ENCODE measurements at places on chromosomes 11 and 22. TPM values are rescaled to one million over a fixed set of nuclear protein-coding genes. Genes with fewer than 3 reads are reported as not detected.

The YAP1 gene
- not detected for total RNA-seq

The SCN4B gene
- not detected for total RNA-seq

The NEFH gene
- 0.09 TPM for total RNA-seq

The CHRM4 gene
- total RNA-seq: 2.2 TPM

The PTDSS2 gene
- total RNA-seq: 23.4 TPM

The MS4A6E gene
- not detected for total RNA-seq

GRCh38 chr11:123525097-123525496 lies 95.0 kb downstream of the GRAMD1B start:
- DNase-seq: no peak

GRCh38 chr11:34169686-34170085 lies 64.3 kb downstream of the NAT10 start:
- no peak for DNase-seq

- no peak for DNase-seq
Measured at GRCh38 chr11:133950874-133951326, 5.9 kb downstream of the IGSF9B start.

DNA sequence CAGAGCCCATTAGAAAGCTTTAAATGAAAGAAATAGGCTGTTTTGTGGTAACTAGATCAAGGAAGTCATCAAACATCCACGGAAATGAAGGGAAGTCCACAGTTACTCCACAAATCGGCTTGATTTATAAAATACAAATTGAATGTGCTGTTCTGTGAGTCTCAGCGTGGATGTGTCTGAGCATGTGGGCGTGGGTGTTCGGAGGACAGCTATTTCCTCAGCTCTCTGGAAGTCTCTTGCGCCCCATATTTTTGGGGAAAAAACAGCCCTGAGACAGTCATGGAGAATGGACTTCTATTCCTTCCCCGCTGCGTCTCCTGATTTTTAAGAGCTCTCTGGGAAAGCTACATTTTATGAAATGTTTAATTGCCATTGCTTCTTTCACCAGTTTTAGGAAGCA lies 144.4 kb downstream of the EFCAB6 start:
- no peak for DNase-seq

DNA sequence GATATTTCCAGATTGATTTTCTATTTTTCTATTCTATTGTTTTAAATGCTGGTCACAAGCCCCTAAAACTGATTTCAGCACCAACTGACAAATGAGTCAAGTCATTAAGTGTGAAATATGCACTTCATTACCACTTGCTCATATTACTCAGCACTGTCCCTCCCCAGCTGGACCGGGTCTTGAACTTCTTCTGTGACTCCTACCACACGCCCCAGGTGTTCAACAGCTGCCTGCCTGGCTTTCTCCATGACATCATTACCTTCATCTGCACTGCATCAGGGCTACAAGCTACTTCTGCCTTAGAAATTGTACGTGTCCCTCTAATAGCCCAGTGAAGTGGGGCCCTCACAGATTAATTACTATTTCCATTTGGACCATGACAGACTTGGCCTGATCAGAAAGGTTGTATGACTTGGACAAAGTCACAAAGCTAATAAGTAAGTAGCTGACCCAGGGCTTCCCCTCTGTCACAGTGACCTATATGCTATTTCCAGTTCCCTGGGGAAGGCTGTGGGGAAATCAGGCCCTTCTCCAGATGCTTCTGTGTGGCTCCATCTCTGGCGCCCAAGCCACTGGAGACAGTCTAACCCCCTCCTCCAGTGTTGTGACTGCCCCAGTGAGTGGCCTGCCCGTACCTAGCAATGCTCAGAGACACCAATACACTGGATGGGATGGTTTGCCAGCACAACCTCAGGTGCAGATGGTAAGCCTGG lies 18.1 kb downstream of the TBC1D10A start:
- peak; percentile 44 for DNase-seq

- DNase-seq: no peak
Measured at GRCh38 chr22:22598144-22598543, 39.1 kb upstream of the PRAME start.

- no peak for DNase-seq
Measured at GRCh38 chr11:127056338-127056971, 55.9 kb upstream of the KIRREL3 start.

- DNase-seq: no peak
Measured at GRCh38 chr11:44530413-44531115, 34.9 kb upstream of the CD82 start.

DNA sequence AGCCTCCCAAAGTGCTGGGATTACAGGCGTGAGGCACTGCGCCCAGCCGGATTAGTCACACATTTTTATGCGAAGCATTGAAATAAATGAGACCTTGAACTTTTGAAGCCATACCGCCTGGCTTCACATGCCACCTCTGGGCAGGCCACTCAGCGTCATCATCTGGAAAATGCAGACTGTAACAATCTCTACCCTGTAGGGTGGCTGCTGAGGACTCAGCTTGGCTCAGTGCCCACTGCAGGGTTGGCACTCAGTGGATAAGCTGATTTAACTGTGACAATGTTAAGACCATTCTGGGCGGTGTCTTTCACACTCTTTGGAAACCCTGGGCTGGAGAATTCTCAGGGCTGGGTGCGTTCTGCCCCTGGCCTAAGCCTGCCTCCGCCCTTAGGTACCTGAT lies 8.5 kb downstream of the SH3BP1 start:
- DNase-seq: no peak

GRCh38 chr11:12756454-12756806 lies 82.2 kb downstream of the TEAD1 start:
- DNase-seq: no peak

- DNase-seq: no peak
Measured at GRCh38 chr11:111921541-111922230, 3.0 kb downstream of the C11orf52 start.

DNA sequence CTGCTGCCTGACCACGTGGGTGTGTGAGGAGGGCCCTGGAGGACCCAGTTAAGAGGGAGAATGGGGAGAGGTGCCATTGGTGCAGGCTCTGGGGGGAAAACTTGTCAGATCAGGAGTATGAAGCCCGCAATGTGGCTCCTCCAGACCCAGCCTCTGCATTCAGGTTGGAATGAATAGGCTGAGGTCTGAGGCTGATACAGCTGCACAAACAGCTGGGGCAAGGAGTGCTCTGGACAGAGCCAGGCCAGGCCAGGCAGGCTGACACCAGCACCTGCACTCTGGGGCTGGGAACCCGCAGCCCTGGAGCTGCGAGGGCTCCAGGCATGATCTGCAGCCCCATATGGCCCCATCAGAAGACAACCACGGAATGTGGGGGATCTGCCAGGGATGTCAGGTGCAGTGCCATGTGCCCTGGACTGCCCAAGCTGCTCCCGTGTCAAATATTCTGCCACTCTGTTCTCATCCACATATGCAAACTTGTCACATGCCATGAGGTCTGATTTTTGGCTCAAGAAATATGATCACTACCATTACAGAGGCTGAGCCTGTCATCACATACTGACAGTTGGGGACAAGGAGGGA lies 27.2 kb upstream of the KCNJ11 start:
- DNase-seq: no peak

DNA sequence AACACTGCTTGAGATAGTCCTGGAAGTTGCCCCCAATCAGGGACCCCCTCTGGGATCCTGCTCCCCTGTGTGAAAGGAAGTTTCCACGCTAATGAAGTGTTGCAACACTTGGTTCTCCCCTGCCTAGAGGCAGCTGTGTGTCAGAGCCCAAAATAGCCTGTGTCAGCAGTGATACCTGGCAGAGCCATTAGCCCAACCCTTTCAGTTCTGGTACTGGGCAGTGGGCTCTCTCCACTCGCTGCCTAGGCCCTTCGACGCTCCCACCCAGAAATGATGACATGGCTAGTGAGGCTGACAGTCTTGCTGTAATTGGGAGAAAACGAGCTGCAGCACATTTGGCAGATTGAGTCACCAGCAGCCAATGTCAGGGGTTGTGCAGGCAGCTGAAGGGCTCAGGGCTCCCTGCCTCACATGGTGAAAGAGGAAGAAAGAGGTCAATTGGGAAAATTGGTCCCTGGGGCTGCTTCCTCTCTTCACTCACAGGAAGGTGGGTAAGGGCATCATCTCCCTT lies 1.4 kb upstream of the NXF1 start:
- peak; percentile 21 for DNase-seq

- no peak for DNase-seq
Measured at GRCh38 chr22:49971232-49972162, 10.9 kb downstream of the PIM3 start.

DNA sequence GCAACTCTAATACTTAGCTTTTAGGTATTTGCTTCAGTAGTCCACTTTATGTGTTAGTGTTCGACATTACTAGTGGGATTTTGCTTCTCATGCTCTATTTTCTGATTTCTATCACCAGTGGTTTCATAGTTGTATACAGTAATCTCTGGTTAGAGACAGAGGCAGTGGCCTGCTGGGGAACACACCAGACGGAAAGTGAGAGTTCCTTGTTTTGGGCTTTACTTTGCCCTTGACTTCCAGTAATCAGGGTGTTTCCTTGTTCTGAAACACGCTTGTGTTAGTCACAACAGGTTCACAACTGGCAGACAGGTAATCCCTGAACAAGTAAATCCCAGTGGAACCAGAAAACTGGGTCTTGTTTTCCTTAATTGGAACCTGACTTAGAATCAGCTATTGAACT lies 56.0 kb downstream of the PACS1 start:
- peak; percentile 37 for DNase-seq

- DNase-seq: no peak
Measured at GRCh38 chr11:17462940-17463339, 13.7 kb downstream of the ABCC8 start.

GRCh38 chr11:62152245-62153086 lies 28.7 kb downstream of the INCENP start:
- DNase-seq: no peak

- no peak for DNase-seq
Measured at GRCh38 chr11:953512-953911, 27.8 kb downstream of the AP2A2 start.

DNA sequence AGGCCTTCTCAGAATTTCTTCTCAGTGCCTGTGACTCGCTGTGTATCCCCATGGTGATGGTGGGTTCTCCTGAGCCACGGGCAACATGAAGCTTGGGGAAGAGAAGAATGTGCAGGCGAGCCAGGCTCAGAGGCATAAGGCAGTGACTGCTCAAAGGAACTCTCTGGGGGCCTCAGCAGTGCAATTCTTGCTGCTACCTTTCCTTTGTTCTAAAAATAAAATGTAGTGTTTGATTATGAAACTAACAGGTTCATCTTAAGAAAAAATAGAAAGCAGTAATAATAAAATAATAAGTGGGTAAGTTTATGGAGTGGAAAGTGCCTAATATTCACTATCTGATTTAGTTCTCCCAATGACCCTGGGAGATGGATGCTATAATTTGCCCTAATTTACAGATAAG lies 46.7 kb downstream of the MEI1 start:
- no peak for DNase-seq

- DNase-seq: no peak
Measured at GRCh38 chr11:15970506-15971214, 385.7 kb downstream of the SOX6 start.

- DNase-seq: no peak
Measured at GRCh38 chr22:17569971-17570511, 6.7 kb downstream of the SLC25A18 start.

GRCh38 chr11:100095809-100096208 lies 591.3 kb upstream of the ARHGAP42 start:
- no peak for DNase-seq

DNA sequence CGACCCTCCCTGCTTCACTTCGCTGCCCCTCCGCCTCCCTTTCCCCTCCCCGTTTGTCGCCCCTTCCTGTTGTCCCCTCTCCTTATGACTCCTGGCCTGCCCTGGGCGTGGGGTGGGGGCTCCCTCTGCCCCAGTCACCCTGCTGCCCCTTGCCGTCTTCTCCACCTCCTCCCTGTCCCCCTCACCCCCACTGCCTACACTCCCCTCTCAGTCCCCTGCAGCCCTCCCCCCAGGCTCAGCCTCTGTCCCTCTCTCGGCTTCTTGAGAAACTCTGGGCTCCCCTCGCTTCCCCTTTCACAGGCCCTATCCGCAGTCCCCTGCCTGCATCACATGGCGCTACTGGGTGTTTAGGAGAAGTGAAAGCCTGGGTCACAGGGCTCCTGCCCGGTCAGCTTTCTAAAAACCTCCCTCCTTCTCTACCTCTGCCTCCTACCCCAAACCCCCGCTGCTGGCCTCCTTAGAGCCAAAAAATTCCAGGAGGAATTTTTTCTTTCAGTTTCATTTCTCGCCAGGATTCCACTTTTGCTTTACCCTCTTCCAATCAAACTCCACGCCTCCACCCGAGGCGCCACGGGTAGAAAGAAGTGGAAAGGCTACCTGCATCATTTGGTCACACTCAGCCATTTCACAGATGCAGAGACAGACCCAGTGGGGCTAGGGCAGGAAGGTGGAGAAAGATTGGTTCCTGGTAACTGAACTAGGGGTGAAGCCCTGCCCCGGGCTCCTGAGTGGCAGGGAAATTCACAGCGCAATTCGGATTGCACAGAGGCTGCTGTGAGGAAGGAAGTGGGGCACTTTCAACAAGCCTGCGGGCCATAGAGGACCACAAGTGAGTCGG lies at the start of gene SLC15A3:
Gene SLC15A3, minus strand, starts transcription at position 273 of the 838 bp plus-strand sequence. CDS start 625 bp downstream, outside the sequence.
- DNase-seq: peak; percentile 67

DNA sequence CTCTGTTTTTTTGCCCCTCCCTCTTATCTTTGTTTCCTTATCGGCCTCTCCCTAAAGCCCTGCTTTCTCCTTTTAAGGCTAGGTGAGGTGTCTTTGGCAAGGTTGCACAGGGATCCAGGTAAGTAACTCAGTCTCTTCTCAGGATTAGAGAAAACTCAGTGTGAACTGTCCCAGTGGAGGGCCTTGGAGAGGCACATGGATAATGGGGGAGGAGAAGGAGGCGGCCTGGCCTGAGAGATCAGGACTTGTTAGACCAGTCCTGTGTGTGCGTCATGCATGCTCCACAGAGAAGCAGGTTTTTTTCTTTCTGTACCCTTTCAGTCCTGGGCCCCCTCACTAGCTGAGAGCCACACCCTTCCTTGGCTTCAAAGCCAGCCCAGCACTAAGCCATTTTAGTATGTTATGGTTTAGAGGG lies 19.9 kb downstream of the CTNND1 start:
- no peak for DNase-seq

DNA sequence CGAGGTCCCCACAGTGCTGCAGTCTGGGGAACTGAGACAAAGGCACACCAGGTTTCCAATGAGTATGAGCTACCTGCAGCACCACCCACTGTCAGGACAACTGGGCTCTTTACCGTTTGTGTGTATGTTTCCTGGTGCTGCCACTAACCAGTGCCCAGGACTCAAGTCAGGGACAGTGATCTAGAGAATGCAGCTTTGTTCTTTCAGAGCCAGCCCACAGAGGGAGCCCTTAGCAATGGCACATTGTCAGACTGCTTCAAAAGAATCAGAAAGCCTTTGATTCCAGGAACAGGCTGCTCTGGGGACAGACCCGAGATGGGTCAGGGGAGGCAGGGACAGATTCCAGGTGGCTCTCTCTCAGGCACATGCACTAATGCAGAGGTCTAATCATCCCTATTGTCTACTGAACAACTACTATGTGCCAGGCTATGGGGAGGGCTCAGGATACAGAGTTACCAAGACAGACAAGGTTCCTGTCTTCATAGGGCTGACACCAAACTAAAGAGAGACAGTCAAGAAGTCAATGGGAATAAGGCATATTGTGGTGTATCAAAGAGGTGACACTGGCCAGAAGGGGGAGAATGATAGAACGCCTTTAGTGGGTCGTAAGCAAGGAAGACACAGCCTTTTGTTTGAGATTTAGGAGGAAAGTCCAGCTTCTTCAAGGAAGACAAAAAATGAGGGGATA lies 103.7 kb downstream of the VPREB1 start:
- peak; percentile 26 for DNase-seq

- DNase-seq: no peak
Measured at GRCh38 chr22:32932176-32932575, 126.0 kb downstream of the SYN3 start.

GRCh38 chr22:44192098-44192815 lies 11.5 kb downstream of the PARVG start:
- peak; percentile 57 for DNase-seq

- no peak for DNase-seq
Measured at GRCh38 chr11:96026310-96026709, 102.4 kb upstream of the MTMR2 start.

GRCh38 chr11:11178671-11179638 lies 174.1 kb downstream of the CSNK2A3 start:
- no peak for DNase-seq
